Activated CD8-positive, alpha-beta memory T cell treated with anti-CD3 and anti-CD28 coated beads, Interleukin-2, amount 10 ng/mL, durations not matched to agents 7 days and 5 days (primary cell): ENCODE measurements at places on chromosomes 5 and 9.

GRCh38 chr9:104743376-104743985 is 4.0 kb upstream of the NIPSNAP3A start:
- peak; percentile 45 for DNase-seq

DNA sequence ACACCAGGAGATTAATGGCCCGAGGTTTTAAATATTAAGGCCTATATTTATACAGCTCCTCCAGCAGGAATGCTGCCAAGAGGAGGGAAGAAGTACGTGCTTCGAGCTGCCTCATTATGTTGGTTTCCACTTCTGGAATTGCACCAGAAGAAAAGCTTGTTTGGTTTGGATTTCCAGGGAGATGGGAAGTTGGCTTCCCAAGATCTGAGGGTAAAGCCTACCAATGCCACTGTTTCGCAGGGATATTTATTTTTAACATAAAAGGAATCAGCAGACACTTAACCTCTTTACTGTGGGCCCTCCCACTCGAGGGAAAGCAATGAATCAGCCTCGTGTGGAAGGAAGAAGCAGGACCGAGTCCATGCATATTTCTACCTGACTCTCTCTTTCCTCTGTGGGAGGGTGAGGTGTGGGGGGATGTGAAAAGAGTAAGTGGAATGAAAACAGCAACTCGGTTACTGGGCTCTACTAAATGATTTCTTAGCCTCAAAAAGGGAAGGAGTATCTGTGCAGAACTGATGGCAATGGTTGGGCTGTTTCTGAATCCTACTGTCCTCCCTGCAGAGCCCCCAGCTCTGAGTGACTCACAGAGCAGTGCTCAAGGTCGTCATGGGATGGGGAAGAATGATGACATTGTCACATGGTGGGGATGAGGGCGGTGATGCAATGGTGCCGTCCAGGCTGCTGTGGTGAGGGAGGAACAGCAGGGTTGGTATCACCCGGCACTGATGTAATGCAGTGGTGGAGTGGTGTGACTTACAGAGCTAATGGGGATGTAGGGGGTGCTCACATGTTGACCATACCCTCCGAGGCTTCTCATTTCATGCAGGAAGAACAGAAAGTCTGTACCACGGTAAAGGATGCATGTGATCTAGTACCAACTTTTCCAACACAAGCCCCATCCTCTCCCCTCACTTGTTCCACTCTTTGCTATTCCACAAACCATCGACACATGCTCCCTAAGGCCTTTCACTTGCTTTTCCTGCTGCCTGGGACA is 215.0 kb upstream of the PANK3 start:
- no peak for DNase-seq

DNA sequence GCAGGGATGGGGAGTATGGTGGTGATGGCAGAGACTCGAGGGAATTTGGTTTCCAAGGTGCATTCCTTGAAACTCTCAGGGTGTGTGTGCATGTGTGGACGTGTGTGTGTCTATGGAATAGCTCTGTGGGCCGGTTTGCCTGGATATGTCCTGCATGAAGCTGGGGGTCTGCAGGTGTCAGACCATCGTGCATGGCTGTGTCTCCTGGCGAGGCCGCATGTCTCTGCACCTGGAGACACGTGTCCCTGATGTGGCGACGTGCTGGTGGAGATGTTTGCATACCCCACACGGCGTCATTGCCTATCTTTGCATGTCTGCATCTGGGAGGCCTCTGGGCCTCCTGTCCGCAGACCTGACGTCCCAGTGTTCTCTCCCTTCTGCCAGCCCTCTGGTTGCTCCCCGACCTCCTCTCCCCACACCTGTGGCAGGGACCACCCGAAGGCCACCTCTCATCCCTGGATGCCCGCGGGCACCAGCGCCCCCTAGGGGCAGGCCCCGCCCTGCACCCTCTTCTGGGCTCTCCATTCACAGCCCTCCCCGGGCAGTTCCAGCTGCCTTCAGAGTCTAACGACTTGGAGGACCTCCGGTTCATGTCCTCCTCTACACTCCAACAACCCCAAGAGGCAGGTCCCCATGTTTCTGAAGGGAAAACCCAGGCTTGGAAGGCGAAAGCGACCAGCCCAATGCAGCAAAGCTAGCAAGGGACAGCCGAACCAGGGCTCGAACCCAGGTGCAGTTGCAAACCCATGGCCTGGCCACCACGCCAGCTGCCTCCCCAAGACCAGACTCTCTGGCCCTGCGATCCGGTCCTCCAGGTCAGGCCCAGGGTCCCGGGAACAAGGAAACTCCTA is 88.6 kb downstream of the LMX1B start:
- peak; percentile 56 for DNase-seq

GRCh38 chr5:157870837-157871834 is 12.2 kb upstream of the CLINT1 start:
- no peak for DNase-seq

DNA sequence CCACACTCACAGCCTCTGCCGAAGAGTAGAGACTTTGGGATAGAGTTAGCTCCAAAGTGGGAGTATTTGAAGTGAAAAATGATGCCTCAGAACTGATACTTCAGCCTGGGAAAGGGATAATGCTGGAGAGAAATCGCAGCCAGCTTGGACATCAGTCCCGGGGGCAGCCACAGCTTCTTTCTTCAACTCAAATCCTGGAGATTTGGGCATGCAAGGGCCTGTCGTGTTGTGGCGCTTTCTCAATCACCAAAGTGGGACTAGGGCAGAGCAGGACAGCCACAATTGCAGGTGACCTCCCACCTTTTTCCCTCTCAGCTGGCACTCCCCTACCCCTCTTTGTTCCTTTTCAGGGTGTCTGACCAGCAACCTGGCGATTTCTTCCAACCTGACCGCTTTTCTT is 70.4 kb downstream of the UBAP1 start:
- no peak for DNase-seq

- no peak for DNase-seq
Observed at GRCh38 chr9:81649475-81650240, 39.7 kb downstream of the TLE1 start.

GRCh38 chr5:173913686-173914321 is 25.7 kb downstream of the CPEB4 start:
- no peak for DNase-seq

GRCh38 chr9:94990897-94991561 is 264.5 kb downstream of the AOPEP start:
- no peak for DNase-seq

GRCh38 chr9:74940600-74940999 is 12.1 kb downstream of the C9orf40 start:
- DNase-seq = no peak

DNA sequence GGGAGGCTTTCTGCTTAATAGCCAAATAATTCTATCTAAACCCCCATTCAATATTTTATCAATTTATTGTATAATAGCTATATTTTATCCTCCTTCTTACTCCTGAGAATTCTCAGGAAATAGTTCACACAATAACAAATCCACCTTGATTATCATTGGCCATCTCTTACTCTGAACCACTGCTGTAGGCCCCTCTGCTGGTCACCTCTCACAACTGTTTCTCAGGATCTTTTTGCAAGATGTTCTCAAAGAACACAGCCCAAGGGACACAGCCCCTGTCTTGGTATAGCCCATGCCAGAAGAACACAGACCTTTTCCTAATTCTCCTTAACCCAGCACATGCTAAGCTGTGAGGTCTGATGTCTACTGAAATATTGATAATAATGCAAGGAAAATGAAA is 74.9 kb upstream of the HTR4 start:
- no peak for DNase-seq

GRCh38 chr5:74257645-74258313 is 382.7 kb downstream of the ENC1 start:
- DNase-seq = no peak

DNA sequence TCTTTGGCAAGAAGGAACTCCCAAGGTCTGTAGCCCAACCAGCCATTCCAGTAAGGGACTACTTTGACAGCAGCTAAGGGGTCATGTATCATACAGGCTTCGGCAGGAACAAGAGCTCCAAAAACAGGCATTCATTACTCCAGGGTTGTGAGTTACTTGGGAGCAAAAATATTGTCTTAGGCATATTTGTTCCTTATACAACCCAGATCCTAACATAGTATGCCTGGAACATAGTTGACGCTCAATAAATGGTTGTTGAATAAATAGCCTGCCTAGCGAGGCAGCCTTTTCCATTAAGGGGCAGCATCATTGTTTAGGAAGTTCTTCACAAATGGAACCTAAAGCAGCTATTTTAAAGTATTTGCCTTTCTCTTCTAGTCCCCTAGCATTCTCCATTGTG is 35.8 kb upstream of the FER start:
- no peak for DNase-seq
